ENCODE measurements at places on chromosomes 3 and 15. TPM values are rescaled to one million over a fixed set of nuclear protein-coding genes. Genes with fewer than 3 reads are reported as not detected.

DNA sequence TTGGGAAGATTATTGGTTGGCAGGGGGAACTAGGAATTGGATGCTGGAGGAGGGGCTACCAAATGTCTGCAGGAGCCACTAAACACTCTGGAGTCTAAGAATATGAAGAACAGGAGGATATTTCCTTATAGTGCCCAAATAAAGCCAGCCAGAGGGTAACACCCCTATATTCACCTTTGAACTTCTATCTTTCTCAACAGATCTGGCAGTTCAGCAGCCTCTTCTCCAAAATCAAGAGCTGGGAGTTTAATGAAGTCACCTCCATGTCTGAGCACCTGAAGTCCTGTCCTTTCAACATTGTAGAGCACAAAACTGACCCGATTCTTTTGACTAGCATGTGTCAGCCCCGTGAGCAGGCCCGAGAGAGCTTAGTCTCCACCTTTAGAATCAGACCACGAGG, 33.3 kb downstream of the FBXO40 start:
- H3K4me1 ChIP-seq: no peaks in the 10 kb centered on the region
- no peaks in the 10 kb centered on the region for H3K27me3 ChIP-seq
- no peak overlapping the region for H3K27ac ChIP-seq
- H3K4me3 ChIP-seq: no peak overlapping the region

C2CD4A gene
- 0.09 TPM for total RNA-seq

RLBP1 gene
- total RNA-seq: not detected

DNA sequence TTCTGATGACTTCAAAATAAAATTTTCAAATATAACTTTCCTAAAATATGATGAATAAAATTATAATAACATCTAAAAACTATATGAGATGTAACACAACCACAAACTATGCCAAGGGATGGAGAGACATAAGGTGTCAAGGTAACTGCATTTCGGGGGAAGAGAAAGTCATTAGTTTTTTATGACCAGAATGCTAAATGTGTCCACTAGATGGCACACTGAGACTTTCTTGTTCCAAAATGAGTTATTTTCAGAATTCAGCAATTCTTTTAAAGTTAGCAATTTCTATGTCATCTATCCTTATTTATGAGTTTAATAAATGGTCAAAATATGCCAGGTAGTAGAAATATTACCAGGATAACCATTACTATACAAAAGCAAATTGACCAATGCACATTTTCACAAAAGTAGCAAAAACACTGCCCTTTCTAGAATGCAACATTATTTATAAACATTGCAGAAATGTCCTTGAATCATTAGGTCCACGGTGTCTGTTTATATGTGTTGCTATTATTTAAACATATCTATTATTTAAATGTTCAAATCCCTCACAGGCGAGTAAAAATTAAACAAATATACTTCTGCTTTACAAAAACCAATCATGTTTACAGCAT, 374.2 kb downstream of the PLCL2 start:
- no peak overlapping the region for H3K4me3 ChIP-seq
- H3K27ac ChIP-seq: no peak overlapping the region
- DNase-seq: no peak
- no peaks in the 10 kb centered on the region for H3K4me1 ChIP-seq

ADAMTS17 gene
- total RNA-seq: 2.0 TPM
